D721Med (cell line): ENCODE measurements at places on chromosomes 5 and 9.

- no peak for DNase-seq
Measured at GRCh38 chr5:98318386-98318785, 455.1 kb upstream of the RGMB start.

- DNase-seq: no peak
Measured at GRCh38 chr5:123285122-123286023, 137.8 kb downstream of the CEP120 start.

GRCh38 chr9:136644593-136645351 is 17.9 kb upstream of the EGFL7 start:
- DNase-seq: peak; percentile 91

DNA sequence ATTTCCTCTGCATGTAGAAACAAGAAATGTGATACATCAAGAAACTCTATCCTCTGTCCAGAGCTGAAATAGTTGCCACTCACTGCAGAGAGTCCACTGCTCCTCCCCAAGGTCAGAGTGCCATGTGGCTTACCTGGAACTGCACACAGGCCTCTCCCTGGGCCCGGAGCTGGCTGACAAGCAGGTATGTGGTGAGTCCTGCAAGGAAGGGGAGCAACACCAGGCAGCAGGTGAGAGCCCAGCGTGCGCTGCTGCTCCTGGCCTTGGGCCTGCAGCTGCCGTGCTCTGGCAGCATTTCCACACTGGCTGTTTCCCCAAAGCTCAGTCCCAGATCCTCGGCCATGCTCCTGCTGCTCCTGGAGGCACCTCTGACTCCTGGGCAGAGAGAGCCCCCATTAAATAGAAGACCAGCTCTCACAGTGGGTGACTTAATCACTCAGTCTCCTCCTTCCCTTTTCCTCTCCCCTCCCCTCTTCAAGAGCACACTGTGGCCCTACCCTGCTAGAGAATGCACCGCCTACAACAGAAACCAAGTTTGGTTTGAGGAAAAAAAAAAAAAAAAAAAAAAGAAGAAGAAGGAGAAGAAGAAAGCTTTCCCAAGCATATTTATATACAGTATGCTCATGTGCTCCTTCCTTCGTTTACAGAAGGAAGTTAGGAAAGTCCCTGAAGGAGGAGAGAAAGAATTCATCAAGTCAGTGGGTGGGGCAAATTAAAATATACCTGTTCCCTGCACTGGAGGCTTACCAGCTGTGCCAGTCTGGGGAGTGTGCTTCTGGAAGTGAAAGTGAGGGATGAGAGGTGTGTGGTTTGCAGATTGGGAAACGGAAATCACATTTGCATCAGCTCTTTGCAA is at the start of gene TNFSF15:
Gene TNFSF15 (minus strand): TSS at position 370 of the 856 bp plus-strand sequence. CDS start 27 bp downstream, at position 343.
- DNase-seq: no peak

GRCh38 chr9:79403495-79403894 is 168.3 kb upstream of the TLE4 start:
- DNase-seq: no peak

DNA sequence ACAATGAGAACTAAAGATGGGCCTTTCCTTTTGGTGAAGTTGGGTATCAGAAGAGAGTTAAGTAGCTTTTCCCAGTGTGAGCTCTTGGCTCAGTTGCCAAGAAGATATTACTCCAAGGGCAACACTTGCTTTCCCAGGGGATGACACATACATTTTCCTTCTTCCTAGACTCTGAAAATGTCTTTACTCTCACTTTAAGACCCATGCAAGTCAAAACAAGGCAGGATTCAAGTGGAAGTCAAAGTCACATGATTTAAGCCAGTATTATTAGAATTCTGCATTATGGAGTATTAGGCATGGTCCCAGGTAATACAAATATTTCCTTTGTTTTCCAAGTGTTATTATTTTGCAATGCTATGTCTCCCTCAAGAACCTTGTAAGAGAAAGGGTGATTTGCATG is 175.1 kb downstream of the PPP2R2B start:
- no peak for DNase-seq

DNA sequence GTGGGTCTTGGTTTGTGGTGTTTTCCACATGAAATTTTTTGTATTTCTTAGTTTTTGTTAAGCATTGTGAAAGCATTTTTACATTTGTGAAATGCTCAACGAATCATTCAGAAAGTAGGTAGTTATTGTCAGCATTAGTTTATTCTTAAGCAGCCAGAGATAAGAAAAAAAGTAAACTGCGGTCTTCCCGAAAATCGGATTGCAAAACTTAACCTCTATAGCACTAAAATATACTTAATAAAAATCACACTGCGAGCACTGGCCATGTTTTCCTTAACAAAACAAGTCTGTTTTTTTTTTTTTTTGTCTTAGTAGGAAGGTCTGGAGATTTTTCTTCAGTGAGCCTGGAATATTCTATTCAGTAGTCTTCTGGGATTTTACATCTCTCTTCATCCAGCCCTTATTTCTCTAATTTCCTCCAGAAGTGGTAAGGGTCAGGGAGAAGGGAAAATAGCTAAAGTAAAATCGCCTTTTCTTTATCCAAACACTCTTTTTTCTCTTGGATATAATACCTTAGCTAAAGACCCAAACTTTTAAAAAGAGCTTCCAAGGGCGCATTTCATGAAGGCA is 289.9 kb downstream of the DMAC1 start:
- no peak for DNase-seq

DNA sequence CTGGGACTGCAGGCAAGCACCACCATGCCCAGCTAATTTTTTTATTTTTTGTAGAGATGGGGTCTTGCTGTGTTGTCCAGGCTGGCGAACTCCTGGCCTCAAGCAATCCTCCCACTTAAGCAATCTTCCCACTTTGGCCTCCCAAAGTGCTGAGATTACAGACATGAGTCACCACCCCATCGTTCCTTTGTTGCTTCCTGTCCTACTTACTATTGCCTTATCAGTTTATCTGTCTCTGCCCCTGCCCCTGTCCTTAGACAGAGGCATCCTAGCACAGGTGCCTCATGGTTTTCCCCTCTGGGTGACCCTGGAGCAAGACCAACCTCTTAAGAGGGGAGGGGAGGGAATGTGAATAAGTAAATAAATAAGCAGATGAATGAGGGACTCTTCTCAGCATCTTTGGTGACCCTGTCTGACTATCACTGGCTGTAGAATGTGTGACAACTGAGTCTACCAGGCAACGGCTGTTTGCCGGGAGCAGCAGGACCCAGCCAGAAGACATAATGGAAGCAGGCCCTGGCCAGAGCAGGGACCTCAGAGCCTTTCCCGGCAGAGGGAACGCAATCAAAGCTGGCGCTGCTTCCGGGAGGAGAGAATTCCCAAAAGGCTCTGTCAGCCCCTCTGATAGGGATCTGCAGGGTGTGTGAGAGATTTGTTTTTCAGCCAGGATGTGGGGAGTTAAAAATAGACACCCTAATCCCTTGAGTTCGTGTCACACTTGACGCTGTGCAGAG is 43.8 kb upstream of the DAB2IP start:
- peak; percentile 67 for DNase-seq

- no peak for DNase-seq
Measured at GRCh38 chr9:136338511-136338910, 11.2 kb downstream of the GPSM1 start.

- DNase-seq: no peak
Measured at GRCh38 chr5:154228696-154229095, 38.2 kb downstream of the GALNT10 start.

DNA sequence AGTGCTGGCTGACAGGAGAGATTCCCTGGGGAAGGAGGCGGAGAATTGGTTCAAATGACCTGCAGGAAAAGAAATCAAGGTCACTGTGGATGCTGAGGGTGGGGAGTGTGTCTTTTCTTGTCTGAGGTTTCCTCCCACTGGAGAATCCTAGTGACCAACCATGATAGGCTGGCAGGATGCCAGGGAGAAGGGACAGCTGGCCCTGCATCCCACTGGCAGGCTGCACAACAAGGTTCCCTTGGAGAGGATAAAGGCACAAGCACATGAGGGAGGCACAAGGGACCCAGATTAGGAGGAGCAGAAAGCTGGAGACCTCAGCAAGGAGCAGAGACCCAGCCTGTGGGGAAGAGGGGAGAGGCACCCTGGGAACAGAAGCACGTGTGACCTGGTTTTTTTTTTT is 11.4 kb upstream of the ZDHHC12 start:
- DNase-seq: no peak

DNA sequence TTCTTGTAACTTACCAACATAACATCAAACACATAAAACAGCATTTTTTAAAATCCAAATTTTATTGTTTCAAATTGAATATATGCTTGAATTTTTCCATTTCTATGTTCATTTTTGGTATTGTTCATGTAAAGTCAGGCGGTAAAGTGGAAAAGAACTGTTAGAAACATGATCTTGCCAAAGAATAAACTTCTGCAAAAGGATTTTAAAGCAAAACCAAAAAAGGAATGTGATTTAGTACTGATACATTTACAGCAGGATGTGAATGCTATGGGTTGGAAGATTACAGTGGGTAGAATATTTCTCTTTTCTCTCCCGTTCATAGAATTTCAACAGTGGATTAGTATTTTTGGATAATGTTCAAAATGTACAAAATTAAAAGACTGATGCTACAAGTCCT is 277.2 kb upstream of the MPDZ start:
- DNase-seq: no peak

DNA sequence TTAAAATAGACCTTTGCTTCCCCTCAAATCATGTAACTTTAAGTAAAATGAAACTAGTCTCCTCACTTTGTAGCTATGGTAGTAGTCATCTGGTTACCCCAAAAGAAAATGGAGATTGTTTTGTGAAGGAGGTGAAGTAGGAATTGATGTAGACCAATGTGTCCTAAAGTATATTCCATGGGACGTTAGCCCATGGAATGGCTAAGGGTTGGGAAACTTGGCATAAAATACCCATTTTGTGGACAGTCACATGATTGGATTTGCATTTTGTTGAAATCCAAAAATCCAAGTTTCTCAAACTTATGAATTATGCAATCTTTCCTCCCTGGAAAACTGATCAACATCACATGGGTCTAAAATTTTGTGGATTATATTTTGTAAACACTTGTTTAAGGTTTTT is 290.6 kb downstream of the OSTF1 start:
- no peak for DNase-seq

DNA sequence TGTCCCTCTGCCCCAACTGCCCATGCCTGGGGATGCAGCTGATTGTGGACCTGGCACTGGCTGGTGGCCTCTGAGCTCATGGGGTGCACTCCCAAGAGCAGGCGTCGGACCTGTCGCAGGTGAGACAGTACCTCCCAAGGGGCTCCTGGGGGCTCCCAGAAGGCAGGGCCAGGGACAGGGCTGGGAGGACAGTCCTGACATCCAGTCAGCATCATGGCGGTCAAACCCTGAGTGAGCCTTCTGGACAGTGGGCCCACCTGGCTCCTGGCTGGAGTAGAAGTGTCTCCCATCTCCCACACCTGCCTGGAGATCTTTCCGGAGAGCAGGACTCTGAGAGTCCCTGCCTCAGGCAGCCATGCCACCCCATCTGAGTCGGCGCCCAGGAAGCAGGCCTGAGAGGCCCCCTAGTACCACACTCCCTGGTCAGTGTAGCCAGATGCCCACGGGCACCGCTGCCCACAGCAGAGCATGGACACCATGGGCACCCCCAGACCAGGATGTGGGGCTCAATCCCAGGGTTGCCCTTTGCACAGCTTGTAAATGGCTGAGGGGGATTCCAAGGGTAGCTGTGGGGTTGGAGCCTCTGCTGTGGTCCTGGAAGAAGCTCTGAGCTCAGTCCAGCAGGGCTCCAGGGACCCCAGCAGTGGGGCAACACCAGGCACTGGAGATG is 6.6 kb downstream of the LCN9 start:
- DNase-seq: no peak

GRCh38 chr5:179975713-179976134 is 68.0 kb upstream of the TBC1D9B start:
- DNase-seq: no peak

- DNase-seq: no peak
Measured at GRCh38 chr5:154706416-154706815, 48.8 kb upstream of the LARP1 start.

DNA sequence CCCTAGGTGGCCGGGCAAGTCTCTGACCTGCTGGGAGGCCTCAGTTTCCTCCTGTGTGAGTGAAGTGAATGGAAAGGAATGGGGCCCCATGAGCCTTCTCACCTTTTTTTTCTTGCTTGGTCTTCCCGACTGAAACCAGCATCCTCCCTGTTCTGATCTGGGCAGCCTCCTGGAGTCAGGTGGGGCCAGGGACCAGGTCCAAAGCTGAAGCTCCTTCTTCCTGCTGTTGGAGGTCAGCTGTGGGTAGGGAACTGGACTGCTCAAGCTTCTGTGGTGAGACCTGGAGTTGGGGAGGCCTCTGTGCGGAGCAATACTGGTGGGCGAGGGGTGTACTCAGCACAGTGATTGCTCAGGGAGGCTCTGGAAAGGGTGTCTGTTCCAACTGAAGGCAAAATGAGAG is 99.7 kb downstream of the PCSK1 start:
- no peak for DNase-seq

DNA sequence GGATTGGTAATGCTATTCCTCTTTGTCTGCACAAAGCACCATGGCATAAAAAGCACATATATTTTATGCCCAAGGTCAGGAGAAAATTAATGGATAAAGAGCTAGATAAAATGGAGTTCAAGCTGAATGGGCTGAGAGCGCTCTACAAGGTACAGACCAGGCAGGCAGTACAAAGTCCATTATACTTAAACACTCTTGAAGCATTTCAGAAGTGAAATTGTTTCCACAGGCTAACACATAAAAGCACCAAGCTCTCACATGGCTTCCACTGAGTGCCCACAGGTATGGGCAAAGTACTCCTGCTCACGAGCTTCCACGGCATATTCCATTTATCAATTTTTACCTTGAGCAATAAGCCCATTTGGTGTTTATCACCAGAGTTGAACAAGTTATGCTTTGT is 771.2 kb upstream of the DMAC1 start:
- no peak for DNase-seq

GRCh38 chr5:143442385-143442784 is 38.9 kb upstream of the NR3C1 start:
- no peak for DNase-seq

DNA sequence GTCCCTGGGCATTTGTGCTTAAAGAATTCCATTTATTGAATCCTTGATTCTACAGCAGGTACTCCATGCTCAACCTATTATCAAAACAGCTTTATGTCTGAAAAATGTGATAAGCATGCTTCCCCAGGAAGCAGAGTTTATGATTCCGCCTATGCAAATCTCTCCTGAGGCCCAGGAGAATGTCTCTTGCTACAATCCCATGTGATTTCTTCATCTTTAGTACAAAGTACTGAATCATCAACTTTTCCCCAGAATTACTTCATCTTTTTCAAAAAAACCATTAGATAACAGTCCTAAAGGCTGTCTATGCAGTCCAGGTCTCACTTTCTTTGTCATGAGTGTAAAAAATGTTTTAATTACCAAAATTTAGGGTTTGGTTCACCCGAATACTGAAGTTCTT is 130.2 kb upstream of the ADAMTSL1 start:
- DNase-seq: no peak

DNA sequence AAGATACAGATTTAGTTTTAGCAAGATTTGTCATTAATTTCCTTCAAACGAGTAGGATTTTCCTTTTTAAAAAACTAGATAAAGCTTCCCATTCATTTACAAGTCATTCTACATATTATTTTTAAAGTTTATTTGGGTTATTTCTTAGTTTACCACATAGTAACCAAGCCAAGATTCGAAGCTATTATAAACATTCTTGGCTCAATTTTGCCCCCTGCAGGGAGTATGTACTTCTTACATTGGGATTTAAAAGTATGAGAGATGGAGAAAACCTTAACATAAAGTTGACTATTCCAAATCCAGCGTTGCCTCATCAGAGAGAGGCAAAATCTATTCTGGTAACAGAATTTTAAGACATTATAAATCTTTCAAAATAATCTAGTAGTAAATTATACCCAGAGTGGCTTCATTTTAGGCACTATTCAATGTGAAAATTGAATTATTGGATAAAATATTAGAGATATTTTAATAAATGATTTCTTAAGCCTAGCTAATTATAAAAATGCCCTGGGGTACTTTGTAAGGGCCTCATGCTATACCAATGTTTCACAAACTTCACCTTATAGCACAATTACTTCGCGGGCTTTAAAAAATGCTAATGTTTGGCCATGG is 39.1 kb downstream of the FBN2 start:
- DNase-seq: no peak
